ENCODE measurements at places on chromosomes 2 and 18. TPM values are rescaled to one million over a fixed set of nuclear protein-coding genes. Genes with fewer than 3 reads are reported as not detected.
A peak's percentile ranks its signal among the peaks of the same experiment; 100 is the strongest.

DNA sequence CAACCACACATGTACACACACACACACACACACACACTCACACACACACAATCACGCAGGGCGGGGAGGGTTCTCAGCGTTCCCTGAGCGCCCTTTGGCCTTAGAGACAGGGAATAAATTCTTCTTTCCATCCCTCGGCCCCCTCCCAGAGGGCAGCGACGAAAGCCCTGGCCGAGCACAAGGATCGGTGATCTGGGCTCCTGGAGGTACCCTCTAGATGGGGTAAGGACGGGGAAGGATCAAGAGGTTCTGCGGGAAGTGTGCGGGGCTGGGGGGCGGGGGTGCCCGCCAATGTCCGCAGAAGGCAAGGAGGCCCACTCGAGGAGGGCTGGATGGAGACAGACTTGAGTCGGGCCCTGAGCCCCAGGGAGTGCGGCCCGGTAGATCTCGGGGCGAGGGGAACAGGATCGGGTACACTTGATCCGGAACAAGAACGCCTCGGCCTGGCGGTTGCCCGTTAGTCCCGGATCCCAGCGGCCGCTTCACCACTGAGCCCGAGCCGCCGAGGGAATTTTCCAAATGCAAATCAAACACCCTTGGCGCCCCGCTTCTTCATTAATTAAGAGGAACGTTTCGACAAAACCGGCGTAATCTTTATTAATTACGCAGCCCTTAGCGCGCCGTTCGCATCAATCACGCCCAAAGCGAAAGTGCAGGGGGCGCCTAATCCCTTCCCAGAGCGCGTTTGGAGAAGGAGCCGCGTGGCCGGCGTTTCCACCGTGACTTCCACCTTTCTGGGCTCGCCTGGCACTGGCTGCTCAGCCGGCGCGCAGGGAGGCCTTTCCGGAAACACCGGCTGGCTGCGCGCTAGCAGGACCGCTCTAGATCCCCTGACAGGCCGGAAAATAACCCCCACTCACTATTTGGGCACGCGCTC lies 7.0 kb upstream of the PAX3 start:
- H3K4me1 ChIP-seq, result peaks cover 17% of the 10 kb centered on the region
- no peak overlapping the region for H3K27ac ChIP-seq
- peak; percentile 42 for DNase-seq
- H3K4me3 ChIP-seq, result peak overlapping the region; percentile 36

WDR43 gene
- 17.9 TPM for total RNA-seq

DOK6 gene
- 2.9 TPM for total RNA-seq

DOK1 gene
- total RNA-seq, result 3.5 TPM

- DNase-seq, result no peak
- H3K4me1 ChIP-seq, result peaks cover 6% of the 10 kb centered on the region
- H3K36me3 ChIP-seq, result peaks cover 30% of the 10 kb centered on the region
- no peak overlapping the region for H3K27ac ChIP-seq
- H3K27me3 ChIP-seq, result no peaks in the 10 kb centered on the region
Measured at GRCh38 chr2:215430528-215431187, 5.2 kb downstream of the FN1 start.

Data from right lobe of liver (tissue), 6 donors.